ENCODE measurements at places on chromosomes 2 and 18.

- peak; percentile 9 for DNase-seq
Measured at GRCh38 chr2:177466337-177467195, 74.0 kb downstream of the AGPS start.

DNA sequence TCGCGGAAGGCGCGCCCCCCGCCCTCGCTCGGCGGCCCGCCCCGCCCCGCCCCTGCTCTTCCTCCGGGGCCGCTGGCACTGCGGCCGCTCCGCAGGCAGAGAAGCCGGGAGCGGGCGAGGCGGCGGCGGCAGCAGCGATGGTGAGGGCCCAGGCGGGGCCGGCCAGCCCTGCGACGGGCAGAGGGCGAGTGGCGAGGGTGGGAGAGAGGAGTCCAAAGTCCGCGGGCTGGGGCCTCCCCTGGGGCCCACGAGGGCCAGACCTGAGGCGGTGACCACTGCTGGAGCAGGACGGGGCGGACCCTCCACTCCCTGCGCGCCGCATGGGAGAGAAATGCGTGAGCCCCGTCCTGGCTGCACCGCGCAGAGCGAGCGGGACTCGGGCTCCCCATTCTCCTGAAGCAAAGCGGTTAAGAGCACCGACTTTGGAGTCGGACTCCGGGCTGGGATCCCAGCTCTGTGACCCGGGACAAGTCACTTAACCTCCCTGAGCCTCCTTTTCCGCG, at the start of gene VAMP5:
Gene VAMP5, plus strand, starts transcription at position 78 of the 503 bp plus-strand sequence. Its CDS starts 60 bp downstream, at position 138.
- DNase-seq, result peak; percentile 50

- DNase-seq, result no peak
Measured at GRCh38 chr2:56816666-56817065, 632.9 kb downstream of the CCDC85A start.

DNA sequence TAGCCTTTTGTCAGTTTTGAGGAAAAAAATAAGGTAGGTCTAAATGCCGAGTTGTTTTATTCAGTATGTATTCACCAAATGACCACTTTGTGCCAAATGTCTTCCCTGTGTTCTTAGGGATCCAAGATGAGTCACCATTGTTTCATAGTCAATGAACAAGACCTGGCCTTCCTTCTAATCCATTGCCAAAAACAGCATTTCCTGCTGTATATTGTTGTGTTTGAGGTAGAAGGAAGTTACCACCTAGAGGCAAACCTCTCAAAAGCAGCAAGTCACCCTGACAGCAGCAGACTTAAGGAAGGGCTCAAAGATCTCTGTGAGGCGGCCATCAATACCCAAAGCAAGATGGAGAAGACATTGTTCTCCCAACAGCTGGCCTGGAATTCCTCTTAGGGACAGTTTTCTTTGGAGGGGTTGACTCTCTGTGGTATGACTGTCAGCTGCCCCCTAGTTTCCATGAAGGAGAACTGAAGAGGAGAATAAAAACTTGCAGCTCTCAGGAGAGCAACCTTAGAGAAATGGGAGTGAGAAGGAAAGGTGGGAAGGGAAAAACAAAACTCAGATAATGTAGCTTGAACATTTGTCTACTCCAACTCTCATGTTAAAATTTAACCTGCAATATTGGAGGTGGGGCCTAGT, 328.3 kb downstream of the LRATD1 start:
- no peak for DNase-seq

- no peak for DNase-seq
Measured at GRCh38 chr2:28209864-28210263, 182.8 kb upstream of the FOSL2 start.

DNA sequence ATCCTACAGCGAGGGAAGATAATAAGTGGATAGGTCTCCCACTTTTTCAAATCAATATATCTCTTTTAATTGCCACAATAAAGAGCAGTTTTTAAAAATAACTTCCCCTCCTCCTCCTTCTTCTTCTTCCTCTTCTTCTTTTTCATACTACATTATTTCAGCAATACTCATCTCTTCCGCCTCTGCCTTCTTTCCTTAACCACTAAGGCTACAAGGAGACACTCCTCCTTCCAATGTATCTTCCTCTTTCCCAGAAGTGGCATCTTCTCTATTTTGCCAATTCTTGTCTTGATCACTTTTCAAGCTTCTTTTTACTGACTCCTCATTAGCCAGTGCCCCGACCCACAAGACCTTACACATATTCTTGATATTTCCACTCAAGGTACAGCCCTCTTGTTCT, 546.6 kb upstream of the CHAC2 start:
- DNase-seq, result no peak

- no peak for DNase-seq
Measured at GRCh38 chr2:226994775-226995174, 158.9 kb downstream of the RHBDD1 start.

- DNase-seq, result peak; percentile 73
Measured at GRCh38 chr2:231601356-231602229, 8.9 kb downstream of the TEX44 start.

- DNase-seq, result no peak
Measured at GRCh38 chr18:2123077-2123476, 448.2 kb downstream of the METTL4 start.

- no peak for DNase-seq
Measured at GRCh38 chr2:121547646-121548045, 17.0 kb downstream of the RNU4ATAC start.

- DNase-seq, result peak; percentile 0
Measured at GRCh38 chr2:17479875-17480274, 38.4 kb downstream of the RAD51AP2 start.

DNA sequence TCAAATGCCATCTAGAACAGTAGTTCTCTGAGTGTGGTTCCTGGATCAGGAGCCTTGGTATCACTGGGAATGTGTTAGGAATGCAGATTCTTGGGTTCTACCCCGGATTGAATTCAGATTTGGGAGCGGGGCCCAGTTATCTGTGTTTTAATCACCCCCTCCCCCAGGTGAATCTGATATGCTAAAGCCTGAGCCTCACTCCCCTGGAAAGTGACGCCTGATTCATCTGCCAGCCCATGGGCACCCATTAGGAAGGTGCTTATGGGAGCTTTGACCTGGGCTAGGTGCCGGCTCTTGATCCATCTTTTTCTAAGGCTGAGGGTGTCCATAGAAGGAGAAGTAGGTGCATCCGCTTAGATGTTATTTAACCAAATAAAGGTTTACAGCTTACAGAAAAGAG, 199.4 kb downstream of the NEDD4L start:
- no peak for DNase-seq

- DNase-seq, result no peak
Measured at GRCh38 chr18:68035774-68036522, 519.4 kb upstream of the DSEL start.

DNA sequence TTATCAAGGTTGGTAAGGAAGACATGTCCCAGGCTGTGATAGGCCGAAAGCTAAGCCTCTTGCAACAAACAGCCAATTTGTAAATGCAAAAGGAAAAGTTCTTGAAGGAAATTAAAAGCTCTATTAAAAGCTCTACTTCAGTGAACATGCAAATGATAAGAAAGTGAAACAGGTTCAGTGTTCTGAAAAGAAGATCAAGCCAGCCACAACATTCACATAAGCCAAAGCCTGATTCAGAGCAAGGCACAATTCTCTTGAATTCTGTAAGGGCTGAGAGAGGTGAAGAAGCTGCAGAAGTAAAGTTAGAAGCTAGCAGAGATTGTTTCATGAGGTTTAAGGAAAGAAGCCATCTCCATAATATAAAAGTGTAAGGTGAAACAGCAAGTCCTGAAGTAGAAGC, 1259.5 kb upstream of the PIK3C3 start:
- DNase-seq, result no peak

DNA sequence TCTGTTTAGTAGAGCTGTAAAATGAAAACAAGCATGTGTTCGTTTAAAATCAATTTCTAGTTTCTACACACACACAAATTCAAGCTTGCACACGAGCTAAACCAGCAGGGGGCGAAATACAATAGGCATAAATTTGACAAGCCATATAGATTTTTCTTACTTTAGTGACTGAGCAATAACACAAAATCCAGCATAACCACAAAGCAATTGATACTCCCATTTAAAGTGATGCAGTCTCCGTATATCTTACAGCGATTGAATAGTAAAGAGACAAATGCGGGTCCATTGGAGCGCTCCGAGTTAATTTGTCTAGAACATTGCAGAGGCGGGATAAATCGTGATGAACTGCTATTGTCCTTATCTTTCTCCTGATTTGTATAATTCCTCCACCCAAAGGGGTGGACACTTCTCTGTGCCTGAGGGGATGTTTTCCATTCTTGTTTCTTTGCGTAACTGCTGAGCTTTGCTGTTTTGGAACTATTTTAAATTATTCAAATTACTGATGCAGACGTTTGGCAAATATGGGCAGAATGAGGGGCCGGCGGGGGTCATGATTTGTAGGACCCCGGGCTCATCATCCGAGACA, 1.2 kb upstream of the AFTPH start:
- DNase-seq, result peak; percentile 81
